ENCODE measurements at places on chromosomes 1 and 21.

DNA sequence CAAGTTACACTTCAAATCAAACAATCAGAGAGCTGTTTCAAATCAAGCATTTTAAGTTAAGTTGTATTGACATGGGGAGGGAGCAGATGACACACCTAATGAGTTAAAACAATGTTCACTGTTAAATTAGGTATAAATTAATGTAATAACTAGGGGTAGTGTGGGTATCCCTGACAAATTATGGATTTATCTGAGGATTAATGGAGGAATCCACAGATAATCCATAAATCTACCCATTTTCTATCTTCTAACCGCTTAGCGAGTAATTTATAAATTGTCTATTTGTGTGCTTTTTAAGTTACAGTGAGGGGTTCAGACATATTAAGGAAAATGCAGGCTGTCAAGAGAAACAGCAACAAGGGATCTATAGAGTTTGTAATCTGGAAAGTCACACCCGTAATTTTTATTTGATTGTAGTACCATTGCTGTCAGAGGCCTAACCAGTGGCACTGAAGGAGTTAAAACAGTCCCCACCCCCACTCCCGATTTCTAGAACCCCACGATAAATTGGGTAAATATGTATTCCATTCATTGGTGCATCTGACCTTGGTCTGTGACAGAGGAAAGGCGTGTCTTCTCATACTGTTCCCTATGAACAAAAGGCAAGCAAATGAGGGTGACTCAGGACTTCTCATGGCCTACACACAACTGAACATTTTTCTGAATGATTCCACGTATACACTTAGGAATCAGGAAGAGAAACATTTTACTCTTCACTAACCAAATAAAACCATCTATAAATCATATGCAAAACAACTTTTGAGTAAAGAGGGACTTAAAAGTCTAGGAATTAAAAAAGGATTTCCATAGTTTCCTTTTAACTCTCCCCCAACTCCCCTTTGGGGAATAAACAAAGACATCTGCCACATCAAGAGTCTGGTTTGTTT lies 7.4 kb downstream of the IRF2BP2 start:
- DNase-seq, result no peak

- no peak for DNase-seq
These were observed 59.3 kb upstream of the PPP2R5A start for GRCh38 chr1:212225871-212226302.

DNA sequence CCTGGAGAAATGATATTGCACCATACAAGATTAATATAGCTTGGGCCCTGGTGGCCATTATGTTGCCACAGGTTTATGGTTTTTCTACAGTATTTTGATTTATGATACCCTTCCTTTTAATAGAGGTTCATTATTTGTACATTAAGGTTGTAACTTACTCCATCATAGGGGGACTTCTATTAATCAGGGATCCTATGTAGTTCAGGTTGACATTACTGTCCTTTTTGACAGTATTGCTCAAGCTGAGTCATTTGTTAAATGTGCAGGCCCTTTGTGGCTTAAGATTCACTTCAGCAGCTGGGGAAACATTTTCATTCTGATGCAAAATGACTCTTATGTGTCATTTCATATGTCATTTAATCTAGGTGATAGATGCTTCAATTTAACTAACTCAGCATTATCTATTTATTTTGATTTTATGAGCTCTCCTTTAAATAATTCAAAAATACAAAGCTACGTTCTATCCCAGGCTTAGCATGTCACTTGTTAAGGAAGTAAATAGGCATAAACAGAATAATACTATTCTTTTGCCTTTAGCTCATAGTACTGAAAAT lies 686.9 kb upstream of the NCAM2 start:
- no peak for DNase-seq

DNA sequence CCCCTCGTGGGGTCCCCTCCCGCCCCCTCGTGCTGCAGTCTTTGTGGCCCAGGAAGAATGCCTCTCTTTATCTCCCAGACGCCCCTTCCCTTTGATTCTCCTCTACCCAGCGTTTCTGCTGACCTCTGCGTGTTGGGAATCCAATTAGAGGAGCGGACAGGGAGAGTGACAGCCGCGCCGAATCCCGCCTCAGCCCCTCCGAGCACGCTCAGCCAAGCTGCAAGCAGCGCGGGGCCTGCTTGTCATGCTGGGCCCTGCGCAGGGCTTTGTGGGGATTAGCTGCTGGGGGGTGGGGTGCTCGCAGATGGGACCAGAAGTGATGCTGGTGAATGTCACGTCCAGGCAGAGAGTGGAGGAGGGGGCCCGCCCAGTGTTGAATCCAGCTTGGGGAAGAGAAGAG lies 91.1 kb downstream of the EPHB2 start:
- DNase-seq, result no peak

DNA sequence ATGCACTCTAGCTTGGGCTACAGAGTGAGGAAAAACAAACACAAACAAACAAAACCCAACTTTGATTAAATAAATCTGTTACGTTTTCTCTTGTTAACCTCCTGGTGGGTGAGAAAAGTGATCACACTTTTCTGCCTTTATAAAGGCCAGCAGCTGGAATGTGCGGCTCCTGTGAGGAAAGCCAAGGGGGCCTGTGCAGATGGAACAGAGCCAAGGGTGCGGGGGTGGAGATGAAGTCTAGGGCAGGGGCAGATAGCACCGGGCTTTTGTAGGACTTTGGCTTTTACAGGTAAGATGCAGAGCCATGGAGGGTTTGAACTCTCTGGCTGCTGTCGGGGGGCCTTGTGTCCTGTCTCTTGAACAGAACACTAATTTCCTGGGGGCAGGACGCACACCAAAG lies 40.7 kb upstream of the GPR37L1 start:
- DNase-seq, result no peak

DNA sequence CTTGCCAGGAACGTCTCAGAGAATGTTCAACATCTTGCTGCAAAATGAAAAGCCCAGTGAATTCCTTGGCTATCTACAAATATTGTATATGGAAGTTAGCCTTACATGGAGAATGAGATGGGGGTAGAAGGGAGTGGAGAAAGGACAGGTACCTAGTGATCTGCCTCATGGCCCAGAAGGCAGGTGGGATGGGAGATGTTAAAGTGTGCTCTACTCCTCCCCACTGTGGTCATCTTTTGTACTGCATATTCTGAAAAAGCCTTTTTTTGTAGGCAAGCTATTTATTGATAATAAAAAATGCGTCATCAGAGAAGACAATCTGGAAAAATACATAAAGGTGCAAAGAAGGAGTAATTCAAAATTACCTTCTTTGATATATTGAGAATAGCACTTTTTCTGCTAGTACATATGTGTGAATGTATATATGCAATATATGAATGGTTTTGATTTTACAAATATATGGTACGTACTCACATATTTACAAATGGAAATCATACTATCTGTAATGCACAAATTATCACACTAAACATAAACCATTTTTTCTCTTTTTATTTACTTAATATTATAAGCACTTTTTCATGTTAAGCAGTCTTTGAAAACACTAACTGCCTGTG lies 19.1 kb upstream of the SLC5A9 start:
- DNase-seq, result no peak

DNA sequence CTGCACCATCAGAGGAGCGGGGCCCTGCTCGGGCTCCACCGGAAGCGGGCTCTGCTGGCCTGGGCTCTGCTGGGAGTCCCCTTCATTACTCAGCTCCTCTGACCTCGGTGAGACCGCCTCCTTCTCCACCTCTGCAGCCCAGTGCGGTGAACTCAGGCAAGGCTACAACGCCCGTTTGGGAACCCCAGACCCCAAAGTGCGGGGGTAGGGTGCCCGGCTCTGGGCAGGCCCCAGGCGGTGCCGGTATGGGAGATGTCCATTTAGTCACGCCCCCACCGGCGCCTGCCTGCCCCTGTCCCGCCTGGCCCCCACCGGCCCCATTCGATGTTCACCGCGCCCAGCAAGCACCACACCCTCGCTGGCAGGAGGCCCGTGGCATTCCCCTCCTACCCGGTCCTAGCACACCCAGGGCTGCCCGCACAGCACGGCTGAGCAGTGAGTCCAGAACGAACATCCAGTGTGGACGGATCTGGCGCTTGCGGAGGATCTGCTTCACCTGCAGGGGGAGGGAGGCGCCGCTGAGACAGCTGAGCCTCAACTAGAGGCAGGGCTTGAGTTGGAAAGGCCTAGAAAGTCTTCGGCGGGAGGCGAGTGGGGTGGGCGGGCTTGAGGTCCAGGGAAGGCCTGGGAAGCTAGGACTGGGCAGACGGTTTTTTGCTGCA lies 10.0 kb downstream of the MAP3K6 start:
- no peak for DNase-seq

DNA sequence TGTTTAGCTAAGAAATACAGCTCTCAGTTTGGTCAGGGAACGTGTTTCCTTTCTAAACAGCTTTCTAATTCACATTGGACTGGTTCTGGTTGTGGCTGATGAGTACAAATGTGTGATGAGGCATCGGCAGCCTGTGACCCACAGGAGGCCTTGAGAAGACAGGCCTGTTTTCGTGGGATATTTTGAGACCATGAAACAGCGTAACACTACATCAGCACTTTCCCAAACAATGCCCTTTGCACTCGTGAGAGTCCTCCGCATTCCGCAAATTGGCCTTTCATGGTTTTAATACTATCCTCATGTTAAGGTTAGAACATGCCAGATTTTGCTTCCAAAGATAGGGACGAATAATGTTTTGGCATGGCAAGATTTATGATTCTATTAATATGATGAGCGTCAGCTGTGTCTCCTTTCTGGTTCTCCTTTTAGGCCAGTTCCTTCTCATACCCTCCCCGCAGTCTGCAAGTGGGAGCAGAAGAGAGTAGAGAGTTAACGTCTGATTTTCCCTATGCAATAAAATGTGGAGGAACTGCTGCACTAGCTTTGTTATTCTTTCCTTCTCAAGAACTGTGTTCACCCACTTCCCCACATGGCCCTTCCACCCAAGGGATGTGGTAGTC lies 84.3 kb upstream of the L1TD1 start:
- no peak for DNase-seq

GRCh38 chr1:234879147-234880080 lies 249.2 kb downstream of the TOMM20 start:
- no peak for DNase-seq

- DNase-seq, result no peak
These were observed 14.2 kb upstream of the BCAS2 start for GRCh38 chr1:114595602-114596001.

- no peak for DNase-seq
These were observed 42.6 kb downstream of the CCDC18 start for GRCh38 chr1:93223023-93223675.

- DNase-seq, result no peak
These were observed 83.7 kb downstream of the POFUT2 start for GRCh38 chr21:45203983-45204382.

GRCh38 chr1:66503841-66504470 lies 30.0 kb upstream of the SGIP1 start:
- DNase-seq, result no peak

Measured in stimulated activated CD8-positive, alpha-beta memory T cell treated with anti-CD3 and anti-CD28 coated beads, Interleukin-12 subunit alpha, Interleukin-12 subunit beta, amount 100 ng/mL, for 4 hours (primary cell).